GM12891 (cell line): ENCODE measurements at places on chromosomes 6 and 20.

GRCh38 chr6:135121434-135121833 lies 59.7 kb upstream of the MYB start:
- DNase-seq: no peak

DNA sequence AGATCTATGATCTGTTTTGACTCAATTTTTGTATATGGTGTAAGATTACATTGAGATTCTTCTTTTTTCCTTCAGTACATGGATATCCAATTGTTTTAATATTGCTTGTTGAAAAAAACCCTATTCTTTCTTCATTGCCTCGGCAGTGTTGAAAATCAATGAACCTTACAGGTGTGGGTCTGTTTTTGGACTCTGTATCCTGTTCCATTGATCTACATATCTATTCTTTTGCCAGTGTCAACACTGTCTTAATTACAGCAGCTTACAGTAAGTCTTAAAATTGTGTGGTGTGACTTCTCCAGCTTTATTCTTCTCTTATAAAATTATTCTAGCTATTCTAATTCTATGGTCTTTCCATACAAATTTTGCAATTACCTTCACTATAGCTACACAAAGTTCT lies 81.8 kb upstream of the KCNK16 start:
- DNase-seq: no peak

DNA sequence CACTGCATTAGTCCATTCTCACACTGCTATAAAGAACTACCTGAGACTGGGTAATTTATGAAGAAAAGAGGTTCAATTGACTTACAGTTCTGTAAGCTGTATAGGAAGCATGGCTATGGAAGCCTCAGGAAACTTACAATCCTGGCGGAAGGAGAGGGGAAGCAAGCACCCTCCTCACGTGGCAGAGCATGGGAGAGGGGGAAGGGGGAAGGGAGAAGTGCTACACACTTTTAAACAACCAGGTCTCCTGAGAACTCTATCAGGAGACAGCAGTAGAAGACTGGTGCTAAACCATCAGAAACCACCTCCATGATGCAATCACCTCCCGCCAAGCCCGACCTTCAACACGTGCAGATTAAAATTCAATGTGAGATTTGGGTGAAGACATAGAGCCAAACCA lies 494.0 kb downstream of the GRIK2 start:
- DNase-seq: no peak

- no peak for DNase-seq
Measured at GRCh38 chr20:62133051-62133845, 9.9 kb downstream of the PSMA7 start.

DNA sequence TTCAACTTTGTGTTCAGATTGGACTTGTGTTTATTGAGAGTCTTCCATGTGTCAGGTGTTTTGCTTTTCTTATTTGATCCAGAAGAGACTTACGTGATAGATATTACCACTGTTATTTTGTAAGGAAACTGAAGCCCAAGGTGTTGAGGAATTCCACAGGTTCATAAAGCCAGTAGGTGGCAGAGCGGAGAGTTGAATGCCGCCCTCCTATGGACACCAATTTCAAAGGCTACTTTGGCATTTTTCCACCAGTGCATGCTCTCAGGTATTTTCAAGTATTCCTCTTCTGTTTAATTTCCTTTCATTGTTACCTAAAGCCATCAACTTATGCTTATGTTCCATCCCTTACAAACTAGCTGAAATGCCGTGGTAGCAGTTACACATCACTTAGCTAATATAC lies 14.0 kb upstream of the COL10A1 start:
- DNase-seq: no peak

DNA sequence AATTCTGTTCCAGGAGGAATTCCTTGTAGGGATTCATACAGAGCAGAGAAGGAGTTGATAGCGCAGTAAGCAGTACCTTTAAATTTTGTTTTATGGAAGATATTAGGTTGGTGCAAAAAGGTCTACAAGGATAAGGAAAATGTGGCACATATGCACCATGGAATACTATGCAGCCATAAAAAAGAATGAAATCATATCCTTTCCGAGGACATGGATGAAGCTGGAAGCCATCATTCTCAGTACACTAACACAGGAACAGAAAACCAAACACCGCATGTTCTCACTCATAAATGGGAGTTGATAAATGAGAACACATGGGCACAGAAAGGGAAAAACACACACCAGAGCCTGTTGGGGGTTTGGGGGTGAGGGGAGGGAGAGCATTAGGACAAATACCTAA lies 37.4 kb upstream of the TXLNB start:
- no peak for DNase-seq

- DNase-seq: no peak
Measured at GRCh38 chr20:60053125-60053817, 95.0 kb downstream of the CDH26 start.

DNA sequence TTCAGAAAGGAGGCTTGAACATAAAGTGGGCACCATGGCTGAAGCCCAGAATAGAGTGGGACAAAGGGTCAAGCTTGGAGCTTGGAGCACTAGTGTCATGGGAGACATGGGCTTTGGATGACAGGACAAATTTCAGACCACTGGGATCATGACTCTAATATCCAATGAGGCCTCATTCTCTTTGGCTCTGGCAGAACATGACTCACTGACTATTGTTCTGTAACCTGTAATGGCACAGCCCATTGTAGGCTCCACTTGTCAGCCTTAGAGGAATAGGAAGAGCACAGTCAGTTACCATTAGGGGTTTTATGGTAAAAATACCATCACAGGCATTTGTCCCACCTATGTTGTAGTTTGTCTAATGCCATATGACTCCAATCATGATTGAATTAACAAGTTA lies 34.0 kb upstream of the MMS22L start:
- no peak for DNase-seq

GRCh38 chr6:87791029-87791428 lies 89.0 kb upstream of the AKIRIN2 start:
- DNase-seq: no peak

GRCh38 chr6:88708197-88708744 lies 255.1 kb downstream of the RNGTT start:
- DNase-seq: no peak

GRCh38 chr20:38452880-38453624 lies 17.9 kb upstream of the SNHG17 start:
- no peak for DNase-seq

DNA sequence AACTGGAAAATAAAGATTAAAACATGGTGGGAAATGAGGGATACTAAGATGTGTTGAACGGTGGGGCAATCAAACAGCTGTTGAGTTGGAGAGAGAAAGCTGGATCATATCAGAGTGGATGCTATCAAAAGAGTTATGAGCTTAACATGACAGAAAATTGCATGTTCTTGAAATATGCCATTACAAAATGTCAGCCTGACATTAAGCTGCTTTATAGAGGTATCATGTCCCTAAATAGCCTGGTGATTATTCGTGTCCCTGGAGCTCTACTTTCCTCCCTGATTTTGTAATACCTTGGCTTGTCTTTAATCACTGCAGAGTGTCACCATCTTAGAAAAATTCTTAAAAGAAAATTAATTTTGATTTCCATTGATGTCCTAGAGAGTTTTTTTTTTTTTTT lies 223.1 kb downstream of the PHF3 start:
- DNase-seq: no peak

- no peak for DNase-seq
Measured at GRCh38 chr6:134535831-134536230, 217.9 kb upstream of the SGK1 start.
